ENCODE measurements at places on chromosomes 3 and 15. TPM values are rescaled to one million over a fixed set of nuclear protein-coding genes. Genes with fewer than 3 reads are reported as not detected.

DNA sequence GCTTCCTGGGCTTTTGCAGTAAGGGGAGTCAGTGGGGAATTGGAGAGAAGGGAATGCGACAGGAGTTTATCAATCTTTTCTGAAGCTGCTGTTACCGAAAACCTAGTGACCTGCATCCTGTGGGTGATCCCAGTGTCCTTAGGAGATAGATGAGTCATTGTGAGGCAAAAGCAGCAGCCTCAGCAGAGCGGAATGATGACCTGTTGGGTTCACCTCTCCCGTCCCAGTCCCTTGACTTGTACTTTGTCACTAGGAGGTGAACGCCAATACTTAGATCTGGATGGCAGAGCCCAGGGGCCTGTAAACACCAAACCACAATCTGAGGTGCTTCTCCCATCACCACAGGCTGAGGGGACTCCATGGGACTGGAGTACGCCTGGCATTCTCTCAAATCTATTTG lies 17.9 kb downstream of the CDAN1 start:
- no peak overlapping the region for H3K27ac ChIP-seq
- no peaks in the 10 kb centered on the region for H3K4me1 ChIP-seq
- no peaks in the 10 kb centered on the region for H3K27me3 ChIP-seq
- DNase-seq = no peak

DNA sequence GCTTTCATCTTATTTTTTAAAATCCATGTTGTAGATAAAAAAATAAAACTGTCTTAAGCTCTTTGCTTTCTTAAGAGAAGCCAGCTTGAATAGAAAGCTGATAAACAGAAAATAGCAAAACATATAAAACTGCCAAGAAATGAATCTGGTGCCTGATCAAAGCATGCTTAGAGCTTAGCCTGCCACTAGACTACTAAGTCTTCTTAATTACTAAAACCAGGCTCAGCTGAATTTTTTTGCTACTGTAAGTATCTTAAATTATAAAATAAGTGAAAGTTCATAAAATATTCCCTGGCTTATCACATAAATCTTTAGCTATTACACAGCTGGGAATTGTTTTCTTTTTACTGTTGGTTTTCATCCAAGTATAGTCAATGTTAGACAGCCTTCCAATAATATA lies 803.9 kb downstream of the DIPK2A start:
- no peaks in the 10 kb centered on the region for H3K36me3 ChIP-seq
- no peaks in the 10 kb centered on the region for H3K27me3 ChIP-seq
- no peak for DNase-seq
- no peak overlapping the region for H3K27ac ChIP-seq
- H3K4me3 ChIP-seq = no peak overlapping the region
- H3K4me1 ChIP-seq = no peaks in the 10 kb centered on the region

- H3K36me3 ChIP-seq = no peaks in the 10 kb centered on the region
- DNase-seq = no peak
- H3K4me1 ChIP-seq = no peaks in the 10 kb centered on the region
These were observed 42.1 kb downstream of the CCDC33 start for GRCh38 chr15:74278207-74278606.

DNA sequence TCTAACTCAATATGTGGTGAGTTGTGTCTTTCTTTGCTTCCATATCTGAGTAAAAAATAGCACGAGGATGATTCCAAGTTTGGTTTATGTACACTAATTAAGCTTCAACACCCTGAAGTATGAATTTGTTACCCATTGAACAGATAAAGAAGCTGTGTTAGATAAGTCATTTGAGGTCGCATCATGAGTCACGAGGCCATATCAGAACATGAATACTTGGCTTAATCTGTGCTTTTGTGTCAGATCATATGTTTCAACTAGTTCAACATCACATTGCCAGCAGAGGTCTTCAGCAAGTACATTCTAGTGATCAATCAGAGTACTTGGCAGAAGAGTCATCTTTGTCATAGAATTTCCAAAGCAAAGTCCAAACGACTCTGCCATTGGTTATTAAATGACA lies 26.3 kb upstream of the MITF start:
- H3K27ac ChIP-seq = no peak overlapping the region
- no peak overlapping the region for H3K4me3 ChIP-seq
- H3K4me1 ChIP-seq = no peaks in the 10 kb centered on the region

DNA sequence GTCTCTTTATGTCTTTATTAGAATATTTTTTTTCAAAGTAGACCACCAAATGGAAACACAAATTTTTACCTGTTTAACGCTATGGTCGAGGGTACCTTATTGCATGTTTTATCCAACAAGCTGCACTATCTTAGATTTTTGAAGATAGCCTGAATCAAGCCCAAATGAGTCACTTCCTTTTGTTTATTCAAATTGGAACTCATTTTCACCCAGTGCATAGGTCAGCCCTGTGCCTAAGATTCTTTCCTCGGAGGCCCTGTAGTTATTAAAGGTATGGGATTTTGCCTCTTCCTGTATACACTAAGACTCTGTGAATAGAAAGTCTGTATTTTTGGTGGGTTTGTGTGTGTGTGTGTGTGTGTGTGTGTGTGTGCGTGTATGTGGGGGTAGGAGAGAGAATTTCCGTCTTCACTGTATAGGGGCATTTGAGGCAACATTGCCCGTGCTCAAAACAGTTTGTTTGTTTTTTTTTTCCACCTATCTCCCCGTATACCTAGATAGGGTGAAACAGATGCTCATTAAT lies 358.0 kb upstream of the CADM2 start:
- H3K36me3 ChIP-seq = no peaks in the 10 kb centered on the region
- no peak overlapping the region for H3K27ac ChIP-seq

DNA sequence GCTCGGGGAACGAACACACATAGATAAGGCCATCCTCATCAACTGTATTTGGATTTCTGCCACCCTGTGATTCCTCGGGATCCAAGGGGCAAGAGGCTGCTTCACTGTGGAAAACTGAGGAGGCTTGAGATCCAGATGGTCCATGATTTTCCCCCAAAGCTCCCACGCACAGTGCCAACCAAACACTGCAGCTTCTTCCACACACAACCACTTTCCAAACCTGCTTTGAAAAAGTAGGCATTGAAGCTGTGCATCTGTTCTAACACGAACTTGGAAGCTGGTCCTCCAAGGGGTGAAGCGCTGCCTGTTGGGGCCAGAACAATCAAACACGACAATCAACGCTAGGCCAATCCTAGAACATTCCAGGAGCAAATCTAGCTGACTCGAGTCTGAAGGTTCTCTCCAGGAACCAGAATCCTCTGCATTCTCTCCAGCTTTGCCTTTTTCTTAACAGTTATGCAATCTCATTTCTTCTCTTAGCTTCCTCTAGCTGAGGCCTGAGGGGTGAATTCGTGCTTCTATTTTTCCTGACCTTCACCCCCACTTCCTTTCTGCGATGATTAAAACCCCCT lies 104.4 kb downstream of the LRRK1 start:
- H3K36me3 ChIP-seq = no peaks in the 10 kb centered on the region
- peak; percentile 57 for DNase-seq
- H3K27ac ChIP-seq = peak overlapping the region; percentile 71
- no peaks in the 10 kb centered on the region for H3K27me3 ChIP-seq
- no peak overlapping the region for H3K4me3 ChIP-seq

DNA sequence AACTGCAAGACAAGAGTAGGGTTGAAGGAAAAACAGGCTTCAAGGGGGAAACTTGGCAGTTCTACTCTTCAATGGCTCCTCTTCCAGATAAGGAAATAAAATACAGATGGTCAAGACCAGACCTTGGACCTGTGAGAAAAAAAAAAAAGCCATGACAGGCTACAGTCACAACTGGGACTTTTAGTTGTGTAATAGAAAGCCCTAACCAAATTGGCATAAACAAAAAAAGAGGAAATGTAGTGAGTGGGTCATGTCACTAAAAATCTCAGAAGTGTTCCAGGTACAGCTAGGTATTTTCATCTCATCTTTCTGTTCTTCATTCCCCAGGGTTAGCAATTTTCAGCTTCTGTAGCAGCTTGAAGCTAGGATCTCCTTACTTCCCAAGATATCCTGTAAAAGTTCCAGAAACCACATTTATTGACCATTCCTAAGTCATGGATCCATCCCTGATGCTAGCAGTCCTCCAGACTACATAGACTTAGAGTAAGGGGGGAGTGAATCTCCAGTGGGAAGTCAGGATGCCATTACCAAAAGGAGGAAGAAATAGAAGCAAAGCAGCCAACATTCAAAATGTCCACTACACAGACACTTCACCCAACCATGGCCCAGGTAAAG lies 61.0 kb upstream of the CSTA start:
- no peak for DNase-seq
- H3K4me1 ChIP-seq = no peaks in the 10 kb centered on the region
- no peak overlapping the region for H3K27ac ChIP-seq
- no peaks in the 10 kb centered on the region for H3K36me3 ChIP-seq
- H3K27me3 ChIP-seq = no peaks in the 10 kb centered on the region

DNA sequence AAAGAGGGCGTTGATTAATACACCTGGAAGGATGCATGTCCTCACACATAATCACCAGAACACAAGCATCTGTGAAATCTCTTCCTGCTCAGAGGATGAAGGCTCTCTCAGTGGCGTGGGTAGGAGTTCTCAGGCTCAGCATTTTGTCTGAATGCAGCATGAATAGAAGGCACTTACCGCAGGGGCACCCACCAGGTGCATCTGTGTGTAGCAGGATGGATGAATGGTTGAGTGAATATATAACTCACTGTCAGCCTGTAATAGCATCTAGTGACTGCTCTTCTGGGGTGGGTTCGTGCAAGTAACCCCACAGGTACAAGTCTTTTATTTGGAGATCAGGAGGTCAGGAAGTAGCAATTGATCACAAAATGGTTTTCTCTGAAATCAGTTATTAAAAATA lies 143.0 kb downstream of the SQOR start:
- no peak overlapping the region for H3K27ac ChIP-seq
- DNase-seq = no peak
- no peaks in the 10 kb centered on the region for H3K36me3 ChIP-seq
- H3K27me3 ChIP-seq = no peaks in the 10 kb centered on the region

GRCh38 chr3:94162700-94163099 lies 99.8 kb downstream of the NSUN3 start:
- no peaks in the 10 kb centered on the region for H3K36me3 ChIP-seq
- no peaks in the 10 kb centered on the region for H3K27me3 ChIP-seq
- H3K27ac ChIP-seq = no peak overlapping the region
- no peak for DNase-seq

- no peak overlapping the region for H3K4me3 ChIP-seq
- no peaks in the 10 kb centered on the region for H3K27me3 ChIP-seq
- H3K4me1 ChIP-seq = no peaks in the 10 kb centered on the region
- H3K36me3 ChIP-seq = no peaks in the 10 kb centered on the region
- DNase-seq = no peak
- H3K27ac ChIP-seq = peak overlapping the region; percentile 4
These were observed 14.8 kb downstream of the CYP1A2 start for GRCh38 chr15:74763416-74763815.

- DNase-seq = no peak
- H3K4me1 ChIP-seq = peaks cover 62% of the 10 kb centered on the region
- H3K36me3 ChIP-seq = no peaks in the 10 kb centered on the region
These were observed 122.9 kb downstream of the AKAP13 start for GRCh38 chr15:85503151-85503799.

DNA sequence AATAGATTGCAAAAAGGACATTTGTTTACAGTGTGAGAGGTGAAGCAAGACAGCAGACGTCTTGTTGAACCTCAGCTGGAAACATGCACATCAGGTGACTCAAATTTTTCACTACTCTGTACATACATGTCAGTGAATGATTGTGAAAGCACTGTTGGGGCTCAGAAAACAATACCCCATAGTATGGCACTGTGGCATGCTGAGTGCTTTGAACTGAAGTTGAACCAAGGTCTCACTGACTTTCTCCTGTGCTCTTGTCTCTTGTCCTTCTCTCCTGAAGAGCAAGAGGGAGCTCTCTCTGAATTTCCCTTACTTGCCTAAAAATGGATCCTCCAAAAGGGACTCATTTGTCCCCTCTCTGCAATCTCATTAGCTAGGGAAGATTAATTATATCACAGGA lies 24.5 kb upstream of the NEDD4 start:
- H3K27ac ChIP-seq = no peak overlapping the region
- no peaks in the 10 kb centered on the region for H3K27me3 ChIP-seq
- H3K4me1 ChIP-seq = no peaks in the 10 kb centered on the region
- H3K4me3 ChIP-seq = no peak overlapping the region
- H3K36me3 ChIP-seq = no peaks in the 10 kb centered on the region

- no peaks in the 10 kb centered on the region for H3K36me3 ChIP-seq
These were observed 55.9 kb downstream of the C3orf20 start for GRCh38 chr3:14730703-14731382.

- no peak for DNase-seq
- no peaks in the 10 kb centered on the region for H3K27me3 ChIP-seq
- peaks cover 16% of the 10 kb centered on the region for H3K36me3 ChIP-seq
These were observed 3.6 kb downstream of the PDIA3 start for GRCh38 chr15:43749690-43750345.

GRCh38 chr3:155944081-155944480 lies 73.6 kb downstream of the GMPS start:
- no peak overlapping the region for H3K27ac ChIP-seq
- no peaks in the 10 kb centered on the region for H3K36me3 ChIP-seq
- H3K27me3 ChIP-seq = no peaks in the 10 kb centered on the region
- DNase-seq = no peak
- H3K4me3 ChIP-seq = no peak overlapping the region

DNA sequence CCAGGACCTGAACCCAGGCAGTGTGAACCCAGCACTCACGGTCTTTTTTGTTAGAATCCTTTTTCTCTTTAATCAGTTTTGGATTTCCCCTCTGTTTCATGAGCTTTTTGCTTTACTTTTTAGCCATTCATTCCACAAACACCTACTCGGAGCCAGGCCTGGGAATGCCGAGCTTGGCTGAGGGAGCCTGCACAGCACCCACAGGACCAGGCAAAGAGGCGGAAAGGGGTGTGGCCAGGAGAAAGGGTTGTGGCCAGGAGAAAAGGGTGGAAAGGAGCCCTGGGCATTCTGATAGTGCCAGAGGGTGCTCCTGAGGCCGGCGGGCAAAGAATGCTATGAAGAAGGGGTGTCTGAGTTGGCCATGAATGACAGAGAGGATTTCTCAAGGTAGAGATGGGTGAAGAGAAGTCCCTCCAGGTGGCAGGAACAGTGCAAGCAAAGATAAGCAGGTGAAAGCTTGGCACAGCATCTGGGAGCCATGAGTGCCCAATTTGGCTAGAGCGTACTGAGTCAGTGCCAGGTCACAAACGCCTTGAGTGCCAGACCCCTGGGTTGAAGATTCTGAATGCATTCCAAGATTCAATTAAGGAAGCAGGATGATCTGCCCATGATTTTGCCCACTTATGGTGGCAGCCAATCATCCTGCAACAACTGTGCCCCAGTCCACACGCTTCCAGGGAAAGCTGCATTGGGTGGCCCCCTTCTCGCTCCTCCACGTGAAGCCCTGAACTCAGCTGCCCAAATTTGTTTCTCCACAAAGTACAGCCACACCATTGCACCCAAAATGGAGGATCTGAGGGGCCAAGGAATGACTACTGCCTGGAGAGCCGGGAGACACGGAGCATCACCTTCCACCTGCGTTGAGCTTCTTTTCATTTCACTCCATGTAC lies 157.2 kb downstream of the XXYLT1 start:
- no peaks in the 10 kb centered on the region for H3K4me1 ChIP-seq
- no peak overlapping the region for H3K27ac ChIP-seq
- no peaks in the 10 kb centered on the region for H3K27me3 ChIP-seq

- DNase-seq = peak; percentile 91
- no peaks in the 10 kb centered on the region for H3K4me1 ChIP-seq
- no peaks in the 10 kb centered on the region for H3K36me3 ChIP-seq
These were observed 227.8 kb upstream of the CTNNB1 start for GRCh38 chr3:40971191-40972168.

GRCh38 chr15:60795471-60795870 lies 316.5 kb upstream of the ICE2 start:
- no peak overlapping the region for H3K27ac ChIP-seq
- H3K4me3 ChIP-seq = no peak overlapping the region
- H3K36me3 ChIP-seq = no peaks in the 10 kb centered on the region
- DNase-seq = no peak

KLHL18 gene
- total RNA-seq = 18.8 TPM

CIB2 gene
- total RNA-seq = 37.2 TPM

MITF gene
- total RNA-seq = 68.6 TPM

KLHL40 gene
- total RNA-seq = 0.15 TPM

HRG gene
- not detected for total RNA-seq

GABRG3 gene
- not detected for total RNA-seq

TEX55 gene
- total RNA-seq = not detected

LTF gene
- total RNA-seq = 1.8 TPM

SQOR gene
- total RNA-seq = 21.2 TPM
